ENCODE measurements at places on chromosomes 12 and 14.

DNA sequence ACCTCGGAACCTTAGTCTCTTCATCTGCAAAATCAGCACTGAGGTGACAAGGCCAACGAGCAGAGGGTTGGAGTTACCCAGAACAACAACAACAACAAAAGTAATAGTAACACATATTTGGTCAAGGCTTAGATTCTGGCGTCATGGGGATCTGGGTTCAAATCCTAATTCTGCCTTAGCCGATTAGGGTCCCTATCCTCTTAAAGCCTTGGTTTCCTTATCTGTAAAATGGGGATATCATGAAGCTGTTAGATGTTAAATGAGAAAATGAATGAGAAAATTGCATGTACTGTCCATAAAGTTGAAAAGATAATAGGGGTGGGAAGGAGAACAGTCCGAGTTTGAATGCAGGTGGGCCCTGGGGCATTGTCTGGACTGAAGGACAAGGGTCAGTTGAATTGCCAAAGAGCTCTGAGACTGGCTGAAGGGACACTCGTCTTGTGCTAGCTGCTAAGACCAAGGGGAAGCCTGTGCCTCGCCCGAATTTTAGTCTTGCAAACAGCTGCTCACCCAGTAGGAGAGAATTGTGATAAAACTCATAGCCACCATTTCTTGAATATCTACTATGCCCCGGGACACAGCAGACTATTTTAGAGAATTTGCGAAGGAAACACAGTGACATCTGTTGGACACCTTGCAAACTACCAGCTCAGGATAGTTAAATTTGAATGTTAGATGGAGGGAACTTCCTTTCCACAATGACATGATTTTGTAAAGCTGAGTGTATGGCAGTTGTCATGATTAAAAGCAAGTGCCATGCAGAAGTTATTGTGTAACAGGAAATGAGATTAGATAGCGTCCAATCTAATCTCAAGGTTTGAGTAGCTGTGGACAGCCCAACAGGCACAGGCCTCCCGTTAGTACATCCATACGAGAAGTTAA, 6.8 kb upstream of the HNF1A start:
- DNase-seq, result peak; percentile 36

- DNase-seq, result no peak
Measured at GRCh38 chr14:92987713-92988510, 65.0 kb downstream of the CHGA start.

DNA sequence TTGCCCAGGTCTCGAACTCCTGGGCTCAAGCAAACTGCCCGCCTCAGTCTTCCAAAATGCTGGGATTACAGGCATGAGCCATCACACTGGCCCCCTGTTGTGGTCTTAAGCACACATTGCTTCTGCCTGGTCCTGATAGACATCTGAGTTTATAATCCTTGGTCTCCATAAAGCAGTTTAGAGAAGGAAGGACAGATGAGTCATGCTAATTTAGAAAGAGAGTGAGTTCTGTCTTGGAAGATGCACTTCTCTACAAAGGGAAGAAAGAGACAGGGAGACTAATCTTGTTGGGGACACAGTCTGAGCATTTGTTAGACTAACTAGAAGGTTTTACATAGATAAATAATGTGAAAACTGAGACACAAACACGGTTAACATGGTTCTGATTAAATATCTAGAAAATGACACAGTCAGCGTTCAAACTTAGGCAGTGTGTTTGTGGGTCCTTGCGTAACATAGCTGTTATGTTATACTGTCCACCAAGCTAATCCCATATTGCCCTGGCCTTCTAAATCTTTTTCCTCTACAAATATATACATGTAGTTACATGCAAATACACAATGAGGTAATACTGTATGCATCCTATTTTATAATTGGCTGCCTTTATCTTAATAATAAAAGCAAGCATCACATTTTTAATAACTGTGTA, 31.0 kb downstream of the SAMD4A start:
- no peak for DNase-seq

GRCh38 chr12:16482726-16483125, 123.2 kb downstream of the LMO3 start:
- no peak for DNase-seq

- DNase-seq, result no peak
Measured at GRCh38 chr12:15601210-15601800, 187.9 kb downstream of the EPS8 start.

- no peak for DNase-seq
Measured at GRCh38 chr14:89941830-89942377, 12.6 kb downstream of the EFCAB11 start.

GRCh38 chr12:102833687-102834441, 83.2 kb downstream of the PAH start:
- DNase-seq, result no peak

- no peak for DNase-seq
Measured at GRCh38 chr12:57604992-57605810, 577 bp downstream of the DTX3 start.

GRCh38 chr12:97093187-97093683, 186.2 kb downstream of the NEDD1 start:
- DNase-seq, result no peak

- no peak for DNase-seq
Measured at GRCh38 chr14:23381871-23382270, 5.0 kb downstream of the CMTM5 start.

DNA sequence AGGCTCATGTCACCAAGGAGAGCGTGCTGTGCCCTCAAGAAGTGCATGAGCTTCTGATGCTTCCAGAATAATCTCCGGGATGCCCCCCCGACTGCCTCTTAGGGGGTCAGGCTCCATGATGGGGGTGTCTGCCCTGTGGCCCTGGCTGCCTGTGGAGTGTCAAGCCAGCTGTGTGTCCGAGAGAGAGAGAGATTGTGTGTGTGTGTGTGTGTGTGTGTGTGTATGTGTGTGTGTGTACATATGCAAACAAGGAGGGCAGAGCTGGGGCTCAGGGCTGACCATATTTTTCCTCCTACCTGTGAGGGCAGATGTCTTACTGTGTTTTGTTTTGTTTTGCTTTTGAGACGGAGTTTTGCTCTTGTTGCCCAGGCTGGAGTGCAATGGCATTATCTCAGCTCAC, 5.6 kb upstream of the ALDH2 start:
- DNase-seq, result no peak

DNA sequence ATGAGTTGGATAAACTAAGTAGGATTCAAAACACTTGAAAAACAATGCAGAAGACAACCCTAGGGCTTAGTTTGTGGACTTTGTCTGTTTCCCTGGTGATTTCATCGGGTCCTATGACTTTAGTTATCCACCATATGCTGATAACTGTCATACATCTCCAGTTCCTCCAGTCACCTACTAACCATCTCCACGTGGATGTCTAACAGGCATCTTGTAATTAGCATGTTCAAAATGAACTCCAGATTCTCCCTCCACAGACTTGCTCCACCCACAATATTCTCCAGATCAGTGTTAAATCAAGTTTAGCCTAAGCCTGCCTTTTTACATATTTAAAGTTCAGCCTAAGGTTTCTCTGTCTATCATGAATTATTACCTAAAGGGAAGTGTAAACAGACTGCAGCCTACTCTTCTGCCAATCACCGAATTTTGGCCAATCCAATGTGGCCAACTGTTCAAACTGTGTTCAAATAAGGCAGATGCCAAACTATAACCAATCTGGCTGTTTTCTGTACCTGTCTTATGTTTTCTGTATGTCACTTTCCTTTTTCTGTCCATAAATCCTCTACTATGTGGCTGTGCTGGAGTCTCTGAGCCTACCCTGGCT, 87.1 kb downstream of the PAX9 start:
- no peak for DNase-seq

DNA sequence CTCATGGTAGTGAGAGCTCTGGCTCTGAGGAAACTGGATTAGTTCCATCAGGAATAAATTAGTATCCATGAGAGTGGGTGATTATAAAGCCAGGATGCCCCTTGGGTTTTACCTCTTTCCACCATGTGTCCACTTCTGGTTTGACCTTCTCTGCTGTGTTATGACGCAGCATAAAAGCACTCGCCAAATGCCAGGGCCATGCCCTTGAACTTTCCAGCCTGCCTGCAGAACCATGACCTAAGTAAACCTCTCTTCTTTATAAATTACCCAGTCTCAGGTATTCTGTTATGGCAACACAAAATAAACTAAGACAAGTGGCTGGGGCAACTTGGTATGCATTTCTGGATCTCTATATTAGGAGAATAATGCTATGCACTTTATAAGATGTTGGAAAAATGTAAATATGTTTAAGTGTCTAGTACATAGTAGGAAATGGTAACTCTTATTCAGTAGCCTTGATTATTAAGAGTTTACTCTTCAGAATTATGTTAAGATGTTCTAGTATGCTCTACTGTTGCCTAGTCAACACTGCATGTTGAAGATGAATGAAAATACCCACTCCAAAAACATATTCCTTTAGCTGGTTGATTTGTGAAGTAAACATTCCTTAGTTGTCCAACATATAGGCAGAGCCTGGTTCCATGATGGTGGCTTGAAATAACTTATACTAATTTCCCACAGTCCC, 455.6 kb upstream of the TMPO start:
- DNase-seq, result no peak

DNA sequence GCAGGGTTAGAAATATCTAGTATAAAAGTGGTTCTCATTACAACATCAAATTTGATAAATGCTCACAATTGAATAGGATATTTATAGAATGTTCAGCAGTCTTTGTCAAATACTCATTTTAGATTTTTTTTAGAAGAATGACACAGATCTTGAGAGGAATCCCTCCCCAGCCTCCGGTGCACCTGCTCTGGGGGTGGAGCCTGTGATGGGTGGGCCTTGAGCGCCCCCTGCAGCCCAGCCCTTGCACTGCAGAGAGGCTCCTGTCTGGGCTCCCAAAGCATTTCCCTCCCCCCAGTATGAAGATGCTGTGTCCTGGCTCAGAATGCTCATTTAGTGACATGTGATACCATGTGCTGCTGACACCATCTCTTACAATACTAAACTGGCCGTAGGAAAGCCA, 792.3 kb downstream of the TMEM121 start:
- peak; percentile 79 for DNase-seq

DNA sequence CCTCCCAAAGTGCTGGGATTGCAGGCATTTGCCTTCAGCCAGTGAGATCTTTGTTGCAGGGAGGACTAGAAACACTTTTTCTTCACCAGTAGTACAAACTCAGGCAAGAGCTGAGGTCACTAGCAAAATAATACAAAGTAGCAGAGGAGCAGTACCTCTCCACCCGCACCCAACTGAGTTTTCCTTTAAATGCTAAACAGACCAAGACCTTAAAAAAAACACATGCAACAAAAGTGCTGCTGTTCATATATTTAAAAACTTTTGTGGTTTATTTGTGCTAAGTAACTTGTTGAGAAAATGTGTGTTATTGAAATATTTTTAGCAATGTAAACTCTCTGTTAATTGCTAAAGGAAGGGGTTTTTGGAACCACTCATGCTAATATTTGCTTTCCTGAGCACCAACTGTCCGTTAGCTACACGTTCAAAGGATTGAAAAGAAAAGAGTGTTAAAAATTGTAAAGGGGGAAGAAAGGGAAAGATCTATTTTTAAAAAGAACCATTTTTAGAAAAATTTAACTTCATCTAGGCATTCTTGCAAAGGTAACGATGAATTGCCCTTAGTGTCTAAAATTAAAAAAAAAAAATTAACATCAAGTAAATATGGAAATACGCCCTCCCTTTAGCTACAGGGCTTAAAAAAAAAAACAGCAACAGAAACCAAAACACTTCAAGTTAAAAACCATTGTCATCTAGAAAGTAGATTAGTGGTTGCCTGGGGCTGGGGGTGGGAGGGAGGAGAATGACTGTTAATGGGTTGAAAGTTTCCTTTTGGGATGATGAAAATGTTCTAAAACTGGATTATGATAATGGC, 114.0 kb upstream of the KRAS start:
- no peak for DNase-seq

All from activated T-cell treated with anti-CD3 and anti-CD28 coated beads, Interleukin-2, amount 50 U/mL, for 24 hours (primary cell).